ENCODE measurements at places on chromosomes 3 and 15. TPM values are rescaled to one million over a fixed set of nuclear protein-coding genes. Genes with fewer than 3 reads are reported as not detected.

Gene ZDHHC23
- 2.5 TPM for total RNA-seq

Gene MNS1
- total RNA-seq = 0.45 TPM

Gene CTXN2
- not detected for total RNA-seq

Gene PRSS50
- total RNA-seq = 0.46 TPM

Gene IL17RD
- total RNA-seq = 6.1 TPM

Gene GUCA1C
- total RNA-seq = not detected
